ENCODE measurements at places on chromosomes 3 and 15. TPM values are rescaled to one million over a fixed set of nuclear protein-coding genes. Genes with fewer than 3 reads are reported as not detected.
A peak's percentile ranks its signal among the peaks of the same experiment; 100 is the strongest.

- peaks cover 43% of the 10 kb centered on the region for H3K4me1 ChIP-seq
These were observed 333.9 kb downstream of the PTPRG start for GRCh38 chr3:61894988-61895935.

SOX14 gene
- 0.29 TPM for total RNA-seq

DNA sequence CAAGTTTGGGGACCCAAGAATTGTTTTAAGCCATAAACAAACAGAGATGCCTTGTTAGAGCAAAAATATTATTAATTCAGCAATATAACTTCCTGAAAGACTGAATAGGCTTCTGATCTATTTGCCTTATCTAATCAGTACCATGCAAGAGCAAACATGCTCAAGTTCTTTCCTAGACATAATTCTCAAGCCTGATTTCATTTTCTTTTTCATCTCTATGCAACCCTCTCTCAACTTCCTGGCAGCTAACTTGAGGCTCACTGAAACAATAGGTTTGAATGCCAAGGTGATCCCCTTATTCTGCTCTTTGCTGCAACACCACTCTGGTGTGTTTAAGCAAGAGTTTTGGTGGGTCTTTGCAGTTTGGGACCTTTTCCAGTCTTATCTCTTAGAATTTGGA is 230.9 kb upstream of the CD96 start:
- H3K36me3 ChIP-seq, result no peaks in the 10 kb centered on the region
- no peak for DNase-seq
- H3K4me3 ChIP-seq, result no peak overlapping the region
- H3K27me3 ChIP-seq, result no peaks in the 10 kb centered on the region
- peaks cover 5% of the 10 kb centered on the region for H3K4me1 ChIP-seq

DNA sequence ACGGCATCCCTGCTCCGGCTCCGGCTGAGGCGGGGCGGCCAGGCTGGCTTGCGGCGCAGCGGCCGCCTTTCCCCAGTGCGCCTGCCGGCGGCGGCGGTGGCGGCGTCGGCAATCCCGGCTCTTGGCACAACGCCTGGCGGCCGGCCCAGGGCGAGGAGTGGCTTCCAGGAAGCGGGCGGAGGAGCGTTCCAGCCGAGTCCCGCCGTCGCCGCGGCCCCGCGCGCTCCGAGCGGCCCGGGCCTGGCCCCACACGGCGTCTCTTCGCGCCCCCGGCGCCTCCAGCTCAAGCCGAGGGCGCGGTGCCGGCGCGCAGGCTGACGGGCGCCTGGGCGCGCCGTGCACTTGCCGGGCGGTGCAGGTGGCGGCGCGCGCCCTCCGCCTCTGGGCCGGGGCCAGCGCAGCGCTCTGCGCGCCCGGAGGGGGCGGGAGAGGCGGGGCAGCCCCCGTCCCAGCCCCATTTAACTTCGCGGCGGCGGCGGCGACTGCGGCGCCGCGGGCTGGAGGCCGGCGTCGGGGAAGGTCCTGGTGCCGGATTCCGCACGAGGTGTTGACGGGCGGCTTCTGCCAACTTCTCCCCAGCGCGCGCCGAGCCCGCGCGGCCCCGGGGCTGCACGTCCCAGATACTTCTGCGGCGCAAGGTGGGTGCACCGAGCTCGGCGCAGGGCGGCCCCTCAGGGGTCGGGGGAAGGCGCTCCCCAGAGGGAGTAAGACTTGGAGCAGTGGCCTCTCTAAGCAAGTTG is at the start of gene ADAMTSL3:
TSS of gene ADAMTSL3 (plus strand) at position 485 of the 740 bp plus-strand sequence. CDS start 1,639 bp downstream, outside the sequence.
- DNase-seq, result no peak
- peak within 1 kb of the TSS; percentile 74 for H3K4me3 ChIP-seq
- H3K36me3 ChIP-seq, result no peaks in the 10 kb centered on the region
- H3K27me3 ChIP-seq, result peaks cover 90% of the 10 kb centered on the region
- H3K27ac ChIP-seq, result no peak within 1 kb of the TSS

Data from type B pancreatic cell (in vitro differentiated cells).